ENCODE measurements at places on chromosomes 2 and 18.

GRCh38 chr2:214706986-214707385 lies 102.5 kb downstream of the BARD1 start:
- DNase-seq, result no peak

- DNase-seq, result no peak
Measured at GRCh38 chr2:200613692-200614091, 27.9 kb downstream of the AOX1 start.

- DNase-seq, result no peak
Measured at GRCh38 chr2:60306267-60306861, 247.1 kb downstream of the BCL11A start.

GRCh38 chr2:168731616-168732015 lies 70.8 kb upstream of the NOSTRIN start:
- peak; percentile 55 for DNase-seq

DNA sequence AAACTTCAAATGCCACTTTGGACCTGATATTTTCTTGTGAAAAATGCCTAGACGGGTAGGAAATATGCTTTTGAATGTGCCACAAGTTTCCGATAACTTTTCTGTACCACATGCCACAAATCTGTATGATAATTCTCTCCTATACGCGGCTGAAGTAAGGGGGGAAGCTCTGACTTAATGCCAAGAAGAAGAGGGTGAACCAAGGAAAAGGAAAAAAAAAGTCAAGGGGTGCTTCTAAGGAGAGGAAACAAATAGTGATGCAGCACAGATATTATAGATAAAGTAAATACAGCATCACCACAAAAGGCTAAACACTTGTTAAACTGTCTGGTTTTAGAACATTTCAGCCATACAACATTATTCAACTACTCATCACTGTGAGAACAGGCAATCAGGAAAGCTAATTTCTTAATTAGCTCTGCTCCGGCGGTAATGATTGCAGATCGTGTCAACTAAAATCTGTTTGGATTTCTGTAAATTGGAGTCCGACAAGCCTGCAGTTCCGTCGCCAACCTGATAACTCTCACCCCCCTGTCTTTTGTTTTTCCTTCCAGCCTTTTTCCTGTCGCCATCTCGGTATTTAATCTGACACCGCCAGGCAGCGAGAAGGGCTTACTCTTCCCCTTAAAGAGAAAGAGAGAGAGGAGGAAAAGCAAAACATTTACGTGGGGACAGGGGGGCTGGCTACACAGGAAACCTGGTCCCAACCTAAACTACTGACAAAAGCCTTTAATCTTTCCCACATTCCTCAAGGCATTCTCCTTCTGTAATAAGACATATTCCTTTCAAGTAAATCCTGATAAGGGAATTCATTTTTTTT lies 67.5 kb downstream of the ZEB2 start:
- DNase-seq, result peak; percentile 69

DNA sequence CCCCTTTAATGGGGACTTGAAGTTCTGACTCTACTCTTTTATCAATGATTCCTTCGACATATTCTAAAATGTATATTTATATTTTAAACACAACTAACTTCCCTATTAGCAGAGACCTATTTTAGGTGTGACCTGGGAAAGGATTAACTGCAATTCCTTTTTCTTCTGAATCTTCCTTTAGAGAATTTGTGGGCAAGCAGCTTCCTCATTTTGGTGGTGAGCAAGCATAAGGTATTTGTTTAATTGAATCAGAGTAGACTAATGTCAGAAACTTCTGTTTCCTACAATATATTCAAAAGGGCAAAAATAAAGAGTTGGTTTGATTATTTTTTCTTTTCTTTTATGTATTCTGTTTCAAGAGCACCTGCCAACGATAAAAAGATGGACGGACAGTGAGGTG lies 237.0 kb downstream of the IKZF2 start:
- no peak for DNase-seq

DNA sequence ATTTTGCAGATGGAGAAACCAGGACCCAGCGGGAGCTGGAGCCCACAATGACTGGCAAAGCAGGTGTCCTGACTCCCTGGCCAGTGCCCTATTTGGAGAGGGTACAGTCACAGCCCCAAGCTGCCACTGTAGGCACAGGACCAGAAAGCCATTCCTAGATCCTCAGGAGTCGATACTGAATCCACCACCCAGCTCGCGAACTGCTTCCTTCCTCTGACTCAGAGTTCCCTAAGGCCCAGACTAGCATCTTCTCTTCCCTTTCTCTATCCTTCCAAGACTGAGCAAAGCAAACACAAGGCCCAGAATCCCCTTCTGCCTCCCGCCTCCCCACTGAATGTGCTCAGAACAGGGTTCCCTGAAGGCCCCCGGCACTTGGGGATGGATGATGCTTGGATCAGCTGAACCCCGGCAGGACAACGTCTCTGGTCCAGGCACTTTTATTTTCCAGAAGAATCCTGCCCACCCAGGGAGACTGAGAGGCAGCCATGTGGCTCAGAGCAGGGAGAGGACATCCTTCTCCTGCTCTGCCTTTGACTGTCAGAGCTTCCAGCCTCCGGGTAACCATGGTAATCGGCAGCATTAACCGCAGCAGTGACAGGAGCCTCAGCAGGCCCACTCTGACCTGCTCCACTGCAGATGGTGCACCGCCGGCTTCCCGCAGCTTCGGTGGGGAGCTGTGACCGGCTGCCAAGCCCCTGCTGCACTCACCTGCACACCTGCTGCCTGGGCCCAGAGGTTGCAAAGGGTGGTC lies 34.8 kb upstream of the KLHL29 start:
- no peak for DNase-seq

DNA sequence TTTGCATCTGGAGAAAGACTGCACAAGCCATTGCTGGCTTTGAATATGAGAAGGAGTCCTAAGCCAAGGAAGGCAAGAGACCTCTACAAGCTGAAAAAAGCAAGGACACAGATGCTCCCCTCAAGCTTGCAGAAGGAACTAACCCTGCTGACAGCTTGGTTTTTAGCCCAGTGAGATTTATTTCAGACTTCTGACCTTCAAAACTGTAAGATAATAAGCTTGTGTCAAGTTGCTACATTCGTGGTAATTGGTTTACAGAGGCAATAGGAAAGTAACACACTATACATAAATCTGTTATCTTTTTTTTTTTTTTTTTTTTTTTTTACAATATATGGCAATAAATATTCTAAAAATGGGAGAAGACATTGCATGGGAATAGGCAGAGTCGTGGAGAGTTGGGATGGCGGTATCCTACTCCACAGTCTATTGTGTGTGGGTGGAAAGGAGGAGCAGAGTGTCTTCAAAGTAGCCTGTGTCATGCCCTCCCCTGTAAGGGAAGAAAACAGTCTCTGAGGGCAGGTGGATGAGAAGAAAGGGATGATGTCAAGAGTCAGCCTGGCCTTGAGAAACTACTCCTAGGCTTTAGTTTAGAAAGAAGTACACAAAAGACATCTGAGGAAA lies 196.9 kb downstream of the THSD7B start:
- DNase-seq, result no peak

GRCh38 chr18:10585260-10585659 lies 59.4 kb downstream of the NAPG start:
- DNase-seq, result no peak

- no peak for DNase-seq
Measured at GRCh38 chr2:84876369-84876768, 4.5 kb downstream of the TRABD2A start.

- DNase-seq, result no peak
Measured at GRCh38 chr2:33946193-33946592, 347.1 kb upstream of the FAM98A start.

GRCh38 chr2:176826984-176827668 lies 385.5 kb upstream of the HNRNPA3 start:
- no peak for DNase-seq

- no peak for DNase-seq
Measured at GRCh38 chr2:28623582-28624405, 127.8 kb upstream of the PPP1CB start.

DNA sequence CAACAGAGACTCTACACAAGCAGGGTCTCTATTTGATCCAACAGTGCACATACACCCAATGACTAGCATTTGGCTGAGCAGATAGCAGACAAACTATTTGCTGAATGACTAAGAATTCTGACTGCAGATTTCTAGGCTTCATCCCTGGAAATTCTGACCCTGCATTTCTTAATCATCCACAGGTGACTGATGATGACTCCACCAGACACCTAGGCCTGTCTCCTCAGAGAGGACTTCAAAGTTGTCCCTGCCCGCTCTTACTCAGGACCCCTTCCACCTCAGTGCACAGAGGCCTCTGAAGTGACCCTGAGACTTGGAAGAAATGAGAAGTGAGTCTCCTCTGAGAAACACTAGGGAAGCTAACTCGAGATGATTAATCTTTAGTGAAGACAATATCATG lies 51.3 kb downstream of the SEPTIN10 start:
- no peak for DNase-seq

- no peak for DNase-seq
Measured at GRCh38 chr2:77434880-77435279, 87.3 kb downstream of the LRRTM4 start.

GRCh38 chr2:176534798-176535466 lies 265.7 kb downstream of the MTX2 start:
- peak; percentile 18 for DNase-seq

GRCh38 chr2:25368660-25369059 lies 26.9 kb upstream of the DNMT3A start:
- no peak for DNase-seq

- DNase-seq, result peak; percentile 28
Measured at GRCh38 chr2:174892546-174892945, 112.6 kb downstream of the CHN1 start.

GRCh38 chr2:113112441-113112840 lies 15.0 kb upstream of the IL1RN start:
- DNase-seq, result no peak

All from cardiac fibroblast (primary cell).